ENCODE measurements at places on chromosomes 11 and 22.
A peak's percentile ranks its signal among the peaks of the same experiment; 100 is the strongest.

DNA sequence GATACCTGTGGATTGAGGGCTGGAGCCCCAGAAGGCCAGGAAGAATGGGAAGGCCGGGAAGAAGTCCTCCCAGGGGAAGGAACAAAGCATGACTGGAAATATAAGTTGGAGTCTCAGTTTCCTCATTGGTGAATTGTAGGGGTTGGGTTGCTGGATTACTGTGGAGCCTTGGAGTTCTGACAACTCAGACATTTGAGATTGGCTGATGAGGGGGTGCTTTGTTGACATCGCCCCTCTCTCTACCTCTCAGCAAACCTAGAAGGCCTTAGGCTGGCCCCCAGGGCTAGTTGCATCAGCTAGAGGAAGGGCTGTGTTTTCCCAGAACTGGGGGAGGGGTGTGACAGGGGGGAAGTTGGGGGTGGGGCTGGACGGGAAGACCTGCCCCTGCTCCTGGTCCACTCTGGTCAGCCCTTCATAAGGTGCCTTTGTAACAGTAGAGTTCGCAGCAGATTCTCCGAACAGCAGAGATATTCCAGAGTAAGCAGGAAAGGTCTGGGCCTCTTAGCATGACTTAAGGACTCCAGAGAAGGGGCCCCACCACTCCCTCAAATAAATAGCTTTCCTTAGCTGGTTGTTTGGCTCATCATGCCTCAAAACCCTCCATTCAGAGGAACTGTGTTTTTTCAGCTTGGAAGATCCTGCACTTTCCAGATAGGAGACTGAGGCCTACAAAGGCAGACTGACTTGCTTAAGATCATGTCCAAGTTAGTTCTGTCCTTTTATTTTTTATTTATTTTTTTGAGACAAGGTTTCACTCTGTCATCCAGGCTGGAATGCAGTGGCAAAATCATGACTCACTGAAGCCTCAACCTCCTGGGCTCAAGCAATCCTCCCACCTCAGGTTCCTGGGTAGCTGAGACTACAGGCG lies 12.5 kb upstream of the THRSP start:
- no peak for DNase-seq

- DNase-seq, result no peak
Measured at GRCh38 chr22:41770715-41771468, 29.6 kb upstream of the CCDC134 start.

DNA sequence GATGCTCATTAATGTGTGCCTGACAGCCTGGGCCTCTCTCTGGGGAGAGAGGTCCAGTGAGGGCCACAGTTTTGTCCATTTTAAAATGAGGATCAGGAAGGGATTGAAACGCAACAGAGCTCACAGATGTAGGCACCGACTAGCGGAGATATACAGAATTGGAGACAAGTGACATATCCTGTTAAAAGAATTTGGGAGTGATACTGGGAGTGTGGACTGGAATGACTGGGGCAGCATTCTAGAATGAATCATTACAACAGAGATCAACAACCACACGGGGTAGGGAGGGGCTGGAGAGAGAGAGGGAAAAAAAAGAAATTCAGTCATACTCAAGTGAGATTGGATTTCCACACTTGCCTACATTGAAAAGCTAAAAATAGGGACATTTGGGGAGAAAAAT lies 2.5 kb upstream of the NCAM1 start:
- no peak for DNase-seq

GRCh38 chr11:5524756-5525155 lies 8.3 kb upstream of the UBQLNL start:
- DNase-seq, result no peak

DNA sequence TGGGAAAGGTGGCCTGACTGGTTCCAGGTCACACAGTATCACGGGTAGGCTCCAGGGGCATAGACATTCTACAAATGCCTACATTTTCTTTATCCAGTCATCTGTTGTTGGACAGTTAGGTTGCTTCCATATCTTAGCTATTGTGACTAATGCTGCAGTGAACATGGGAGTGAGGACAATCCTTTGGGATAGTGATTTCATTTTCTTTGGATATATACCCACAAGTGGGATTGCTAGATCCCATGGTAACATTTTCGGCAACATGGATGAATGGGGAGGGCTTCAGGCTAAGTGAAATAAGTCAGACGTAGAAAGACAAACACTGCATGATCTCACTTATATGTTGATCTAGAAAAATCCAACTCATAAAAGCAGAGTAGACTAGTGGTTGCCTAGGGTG lies 744.3 kb downstream of the NTM start:
- no peak for DNase-seq

DNA sequence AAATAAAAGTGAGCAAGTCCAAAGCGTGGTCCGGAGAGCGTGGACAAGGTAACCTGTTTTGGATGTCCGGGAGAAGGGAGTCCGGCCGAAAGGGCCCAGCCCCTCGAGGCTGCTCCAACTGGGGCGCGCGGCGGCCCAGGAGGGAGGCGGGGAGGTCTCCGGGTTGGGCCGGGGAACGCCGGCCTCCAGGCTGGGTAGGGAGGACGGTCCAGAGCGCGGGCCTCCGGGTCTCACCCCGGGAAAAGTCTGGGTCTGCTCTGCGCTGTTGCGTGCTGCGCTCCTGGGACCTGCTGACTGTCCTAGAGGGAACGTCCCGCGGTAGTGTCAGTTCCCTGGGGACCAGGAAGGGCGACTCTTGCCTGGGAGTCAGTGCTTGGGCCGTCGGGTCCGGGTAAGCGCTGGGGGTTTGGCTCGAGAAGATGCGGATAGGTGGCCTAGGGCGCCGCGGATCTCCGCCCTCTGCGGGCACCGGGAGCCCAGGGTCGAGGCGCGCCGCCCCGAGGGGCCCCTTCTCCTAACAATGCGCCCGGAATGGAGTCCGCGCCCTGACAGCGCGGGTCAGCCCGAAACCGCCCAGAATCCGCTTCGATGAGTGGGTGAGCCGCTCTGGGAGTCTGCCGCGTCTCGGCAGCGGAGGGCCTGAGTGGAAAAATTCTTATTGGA lies 988 bp upstream of the FLI1 start:
- peak; percentile 42 for DNase-seq

GRCh38 chr22:21669026-21669425 lies 3.2 kb downstream of the PPIL2 start:
- DNase-seq, result no peak

DNA sequence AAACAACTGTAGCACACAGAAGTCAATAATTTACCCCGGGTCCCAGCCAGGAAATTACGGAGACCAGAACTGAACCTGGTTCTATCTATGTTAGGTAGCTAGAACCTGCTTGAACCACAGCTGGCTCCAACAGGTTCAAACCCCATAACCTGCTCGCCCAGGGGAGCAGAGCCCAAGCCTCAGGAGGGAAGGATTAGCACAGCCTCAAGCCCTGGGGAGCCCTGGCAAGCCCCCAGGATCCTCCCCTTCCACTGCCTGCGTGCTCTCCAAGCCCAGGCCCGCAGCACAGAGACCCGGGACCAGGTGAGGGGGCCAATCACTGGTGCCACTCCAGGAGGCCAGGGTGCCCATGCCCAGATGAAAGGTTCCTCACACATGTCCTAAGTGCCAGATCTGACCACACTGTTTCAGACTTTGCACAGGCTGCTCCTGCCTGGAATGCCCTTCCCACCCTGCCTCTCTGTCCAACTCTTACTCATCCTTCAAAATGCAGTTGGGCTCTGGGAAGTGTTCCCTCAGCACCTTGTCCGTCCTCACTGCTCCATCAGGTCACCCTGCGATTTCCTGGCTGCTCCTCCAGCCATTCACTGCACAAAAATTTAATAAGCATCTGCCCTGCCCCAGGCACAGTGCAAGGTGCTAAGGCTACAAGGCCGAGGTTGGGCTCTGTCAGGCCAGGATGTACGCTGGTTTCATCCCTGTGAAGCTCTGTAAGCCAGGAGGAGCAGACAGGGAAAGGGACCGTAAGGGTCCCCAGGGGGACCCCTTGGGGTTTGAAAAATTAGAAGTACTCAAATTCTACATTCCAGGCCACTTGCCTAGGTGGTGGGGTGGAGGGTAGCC lies 32.2 kb downstream of the ARRB1 start:
- no peak for DNase-seq

DNA sequence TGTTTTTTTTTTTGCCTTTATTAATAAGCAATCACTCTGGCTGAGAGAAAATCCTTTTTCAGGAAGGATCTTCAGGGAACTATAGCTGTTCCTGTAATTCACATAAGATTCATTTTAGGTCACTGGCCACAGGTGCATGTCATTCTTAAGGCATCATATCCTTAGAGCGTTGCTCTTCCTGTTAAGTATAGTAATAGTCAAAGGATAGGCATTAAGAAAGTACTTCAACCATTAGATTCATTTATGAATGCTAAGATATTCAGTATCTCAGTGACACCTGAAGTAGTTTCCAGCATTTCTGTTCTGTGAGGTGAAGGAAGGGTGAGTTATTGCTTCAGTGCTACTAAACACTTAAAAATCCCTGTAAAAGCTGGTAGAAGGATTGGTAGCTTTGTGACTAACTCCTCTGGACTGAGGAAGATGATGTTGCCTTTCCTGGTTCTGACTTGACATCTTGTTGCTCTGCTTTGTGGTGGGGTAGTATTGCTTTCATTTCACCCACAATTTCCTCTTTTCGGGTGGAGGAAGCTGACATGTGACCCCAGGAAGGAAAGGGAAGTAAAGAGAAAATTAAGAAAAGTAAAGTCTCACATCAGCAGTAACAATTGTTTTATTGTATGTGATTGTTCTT lies 34.7 kb downstream of the RNF169 start:
- peak; percentile 85 for DNase-seq

- no peak for DNase-seq
Measured at GRCh38 chr22:36424901-36425579, 37.3 kb upstream of the MYH9 start.

GRCh38 chr22:39388261-39389011 lies 11.1 kb upstream of the TAB1 start:
- peak; percentile 43 for DNase-seq

DNA sequence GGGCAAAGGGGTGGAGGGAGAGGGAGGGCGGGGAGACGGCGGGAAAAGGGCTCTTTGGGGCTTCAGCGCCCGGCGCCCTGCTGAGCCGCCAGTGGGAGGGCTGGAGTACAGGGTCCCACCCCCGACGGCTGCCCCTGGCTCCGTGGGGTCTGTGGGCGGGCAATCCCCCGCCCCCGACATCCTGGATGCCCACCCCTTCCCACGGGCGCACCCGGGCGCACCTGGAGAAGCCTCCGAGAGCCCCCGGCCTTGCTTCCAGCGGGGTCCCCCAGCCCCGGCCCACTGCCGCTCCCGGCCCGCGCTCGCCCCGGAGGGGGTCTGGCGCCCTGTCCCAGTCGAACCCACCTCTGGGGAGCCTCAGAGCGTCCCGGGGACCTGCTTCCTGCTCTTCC lies 394 bp downstream of the CHRM4 start:
- no peak for DNase-seq

- no peak for DNase-seq
Measured at GRCh38 chr11:30505603-30506002, 80.5 kb downstream of the MPPED2 start.

GRCh38 chr11:106381895-106382294 lies 304.4 kb downstream of the AASDHPPT start:
- DNase-seq, result no peak

GRCh38 chr22:48486134-48486532 lies 1341.5 kb downstream of the BRD1 start:
- DNase-seq, result no peak

DNA sequence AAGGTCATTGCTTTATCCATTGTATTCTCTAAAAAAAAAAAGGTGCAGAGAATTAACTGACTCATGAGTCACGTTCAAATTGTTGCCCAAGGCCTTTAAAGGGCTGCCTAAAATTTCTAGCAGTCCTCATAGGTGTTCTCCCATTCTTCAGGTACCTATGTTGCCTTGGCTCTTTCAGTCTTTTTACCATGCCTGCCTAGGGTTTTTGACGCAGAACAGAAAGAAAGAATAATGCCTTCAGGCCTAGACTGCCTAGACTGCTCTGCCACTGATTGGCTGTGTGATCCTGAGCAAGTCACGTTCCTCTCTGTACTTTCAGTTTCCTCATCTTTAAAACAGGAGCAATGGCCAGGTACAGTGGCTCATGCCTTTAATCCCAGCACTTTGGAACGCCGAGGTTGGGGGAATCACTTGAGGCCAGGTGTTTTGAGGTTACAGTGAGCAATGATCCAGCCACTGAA lies 21.5 kb downstream of the CTSC start:
- no peak for DNase-seq

DNA sequence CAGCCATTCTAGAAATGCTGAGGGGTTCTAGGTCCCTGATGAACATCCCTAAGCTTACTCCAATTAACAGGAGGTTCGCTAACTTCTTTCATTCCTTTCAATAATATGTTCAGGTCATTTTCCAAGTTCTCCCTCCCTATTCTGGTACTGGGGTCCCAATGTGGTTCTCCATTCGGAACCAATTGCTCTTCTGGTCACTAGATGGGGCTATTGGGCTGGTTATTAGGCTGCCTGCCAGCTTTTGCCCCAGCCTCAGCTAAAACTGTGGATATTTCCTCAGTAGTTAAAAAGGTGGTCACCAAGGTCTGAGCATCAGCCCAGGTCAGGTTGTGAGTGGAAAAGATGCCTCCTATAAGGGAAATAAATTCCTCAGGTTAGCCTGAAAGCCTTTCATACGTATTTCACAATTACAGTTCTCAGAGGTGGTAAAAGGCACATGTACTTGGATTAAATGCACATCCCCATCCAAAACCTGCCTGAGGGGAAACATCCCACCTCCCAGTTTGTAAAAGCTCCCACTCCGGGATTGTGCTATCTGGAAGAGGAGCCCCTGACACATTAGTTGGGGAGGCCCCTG lies 161.1 kb upstream of the CCDC179 start:
- DNase-seq, result no peak

GRCh38 chr11:31797190-31798056 lies 13.7 kb downstream of the PAX6 start:
- DNase-seq, result no peak

DNA sequence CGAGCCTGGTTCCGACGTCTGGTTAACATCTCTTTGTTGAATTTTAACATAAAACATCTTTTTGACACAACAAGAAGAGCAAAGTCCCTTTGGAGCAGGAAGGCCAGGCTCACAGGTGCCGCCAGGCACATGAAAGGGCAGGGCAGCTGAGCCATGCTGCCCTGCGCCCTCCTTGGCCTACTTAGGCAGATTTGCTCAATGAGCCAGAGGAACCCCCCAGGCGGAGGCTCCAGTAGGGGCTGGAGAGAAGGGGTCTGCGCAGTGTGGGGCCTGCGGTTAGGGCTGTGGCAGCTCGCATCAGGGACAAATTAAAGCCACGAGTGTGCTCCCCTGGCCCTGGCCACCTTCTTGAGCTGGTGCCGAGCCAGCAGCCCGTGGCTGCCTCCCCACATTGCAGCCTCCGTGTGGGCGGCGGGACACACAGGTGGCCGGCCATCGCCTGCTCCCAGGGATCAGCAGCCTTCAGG lies 9.9 kb upstream of the SLC22A12 start:
- DNase-seq, result no peak

Measured in inflammatory macrophage treated with lipopolysaccharide for 1 hour (primary cell).